ENCODE measurements at places on chromosomes 2 and 18.

- DNase-seq, result no peak
Measured at GRCh38 chr2:7196883-7197282, 279.7 kb downstream of the RNF144A start.

- peak; percentile 89 for DNase-seq
Measured at GRCh38 chr2:1653956-1654695, 90.2 kb downstream of the PXDN start.

- DNase-seq, result peak; percentile 74
Measured at GRCh38 chr2:19474128-19474527, 115.7 kb upstream of the OSR1 start.

DNA sequence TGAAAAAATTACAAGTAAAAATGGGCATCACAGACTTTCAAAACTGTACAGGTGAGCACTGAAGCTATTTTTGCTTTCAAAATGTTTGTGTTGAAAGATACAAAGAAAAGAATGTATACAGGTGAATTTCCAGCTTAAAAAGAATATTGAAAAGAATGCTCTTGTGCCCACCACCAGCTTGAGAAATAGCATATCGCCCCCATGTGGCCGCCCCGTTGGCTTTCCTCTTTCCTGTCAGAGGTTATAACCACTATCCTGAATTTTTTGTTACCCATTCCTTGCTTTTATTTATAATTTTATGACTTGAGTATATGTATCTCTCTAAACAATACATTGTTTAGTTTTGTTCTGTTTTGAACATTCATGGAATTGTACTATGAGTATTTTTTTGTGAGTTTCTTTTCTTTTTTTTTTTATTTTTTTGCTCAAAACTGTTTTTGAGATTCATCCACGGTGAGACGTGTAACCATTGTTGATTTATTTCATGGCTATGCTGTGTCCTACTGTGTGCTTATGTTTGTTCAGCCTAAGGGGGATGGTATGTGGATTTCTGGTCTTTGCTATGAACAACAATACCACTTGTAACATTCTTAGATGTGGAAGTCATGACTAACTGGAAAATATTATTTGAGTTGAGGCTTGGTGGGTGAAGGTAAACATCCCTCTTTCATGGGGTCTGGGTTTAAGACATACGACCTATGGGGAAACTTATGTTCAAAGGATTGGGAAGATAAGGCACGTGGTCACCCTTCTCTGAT is 11.6 kb downstream of the TRPM8 start:
- DNase-seq, result peak; percentile 16

DNA sequence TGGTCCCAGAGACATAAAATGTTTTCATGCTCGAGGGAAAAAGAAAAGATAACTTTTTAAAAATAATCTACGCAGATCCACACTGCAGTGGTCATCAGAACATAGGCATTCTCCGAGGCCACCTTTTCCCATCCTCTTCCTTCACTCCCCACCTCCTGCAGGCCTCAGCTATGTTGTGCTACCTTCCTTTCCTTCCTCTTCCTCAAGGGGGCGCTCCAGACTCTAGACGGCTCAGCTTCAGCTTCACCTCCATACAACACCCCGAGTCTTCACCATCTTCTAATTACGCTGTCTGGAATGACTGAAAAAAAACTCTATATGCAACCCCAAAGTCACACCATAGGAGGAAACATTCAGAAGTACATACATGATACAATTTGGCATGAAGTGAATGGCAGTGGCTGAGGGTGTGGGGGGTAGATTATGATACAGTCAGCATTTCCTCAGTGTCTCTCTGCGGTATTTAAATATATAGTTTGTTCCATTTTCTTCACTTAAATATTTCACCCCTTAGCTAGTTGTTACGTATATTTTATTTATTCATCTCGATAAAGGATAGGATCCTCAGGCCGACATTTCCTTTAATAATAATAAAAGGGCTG is 583.6 kb downstream of the IRS1 start:
- DNase-seq, result peak; percentile 61

DNA sequence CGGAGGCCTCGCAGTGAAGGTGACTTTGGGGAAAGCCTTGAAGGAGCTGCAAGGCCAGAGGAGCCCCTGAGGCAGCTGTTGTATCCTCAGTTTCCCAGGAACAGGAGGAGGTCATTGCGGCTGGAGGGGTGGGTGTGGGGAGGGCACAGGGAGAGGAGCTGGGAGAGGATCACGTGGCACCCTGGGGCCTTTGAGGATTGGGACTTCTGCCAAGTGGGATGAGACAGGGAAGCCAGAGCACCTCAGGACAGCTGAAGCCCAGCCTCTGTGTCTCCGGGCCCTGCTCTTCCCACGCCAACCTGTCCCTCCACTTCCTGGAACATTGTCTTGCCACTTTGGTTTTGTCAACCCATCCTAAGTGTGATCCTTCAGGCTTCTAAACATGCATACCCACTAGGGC is 19.4 kb upstream of the RRM2 start:
- no peak for DNase-seq

- peak; percentile 38 for DNase-seq
Measured at GRCh38 chr18:72336786-72337185, 207.4 kb downstream of the CBLN2 start.

GRCh38 chr18:35408843-35409261 is 31.7 kb upstream of the ZNF396 start:
- no peak for DNase-seq

GRCh38 chr2:128734521-128735295 is 416.0 kb upstream of the HS6ST1 start:
- peak; percentile 75 for DNase-seq

- DNase-seq, result peak; percentile 53
Measured at GRCh38 chr2:221096706-221097567, 475.2 kb downstream of the EPHA4 start.

GRCh38 chr18:5164903-5165302 is 32.2 kb downstream of the AKAIN1 start:
- DNase-seq, result no peak

GRCh38 chr18:9348766-9349165 is 14.2 kb downstream of the TWSG1 start:
- DNase-seq, result no peak

DNA sequence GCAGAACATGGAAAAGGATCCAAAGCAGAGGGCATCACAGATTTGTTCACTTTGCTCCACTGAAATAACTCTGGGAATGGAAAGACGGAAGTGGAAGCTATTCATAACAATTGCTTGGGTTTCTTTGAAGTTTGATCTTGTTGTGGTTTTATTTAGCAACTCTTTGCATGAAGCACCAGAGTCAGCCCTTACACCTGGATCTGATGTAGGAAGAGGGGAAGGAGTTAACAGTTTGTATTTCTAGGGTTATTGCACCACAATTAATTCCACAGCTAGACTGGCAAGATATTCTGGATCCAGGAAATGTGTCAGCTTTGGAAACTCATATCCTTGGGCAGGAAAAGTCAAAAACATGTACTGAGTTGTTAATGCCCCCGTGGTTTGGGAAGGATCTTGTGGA is 1143.4 kb downstream of the CNTNAP5 start:
- peak; percentile 36 for DNase-seq

GRCh38 chr2:186913870-186914269 is 64.9 kb upstream of the ZSWIM2 start:
- no peak for DNase-seq

GRCh38 chr2:236290742-236291425 is 26.7 kb upstream of the ASB18 start:
- DNase-seq, result no peak

DNA sequence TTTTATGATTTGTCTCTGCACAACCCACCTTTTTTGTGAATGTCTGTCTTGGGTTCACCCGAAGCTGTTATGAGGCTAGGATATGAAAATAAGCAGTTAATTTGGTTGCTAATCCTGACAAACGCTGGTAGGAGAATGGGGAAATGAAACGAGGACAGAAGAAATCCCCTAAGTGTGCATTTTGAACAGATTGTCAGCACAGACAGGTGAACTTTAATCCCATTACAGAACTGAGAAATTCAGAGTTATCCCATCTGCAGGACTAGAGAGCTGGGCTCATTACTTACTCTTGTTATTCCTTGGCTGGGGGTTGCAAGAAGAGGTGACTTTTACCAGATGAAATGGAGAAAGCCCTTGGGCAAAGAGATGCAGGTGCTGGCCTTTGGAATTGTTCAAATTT is 123.3 kb upstream of the NYAP2 start:
- DNase-seq, result no peak

DNA sequence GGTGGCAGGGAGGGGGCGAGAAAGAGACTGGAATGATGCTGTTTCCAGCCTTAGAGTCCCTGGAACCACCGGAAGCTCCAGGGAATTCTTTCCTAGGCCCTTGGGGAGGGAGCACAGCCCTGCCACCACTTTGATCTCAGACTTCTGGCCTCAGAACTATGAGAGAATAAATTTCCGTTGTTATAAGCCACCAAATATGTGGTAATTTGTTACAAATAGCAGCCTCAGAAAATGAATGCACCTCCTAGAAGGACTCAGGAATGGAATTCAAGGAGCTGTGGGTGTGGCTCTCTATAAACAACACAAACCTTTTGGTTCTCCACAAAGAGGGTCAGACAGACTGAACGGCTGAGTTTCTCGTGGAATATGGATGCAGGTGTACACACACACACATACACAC is 144.5 kb downstream of the ACKR3 start:
- peak; percentile 64 for DNase-seq

- no peak for DNase-seq
Measured at GRCh38 chr2:120874888-120875275, 139.2 kb downstream of the GLI2 start.

DNA sequence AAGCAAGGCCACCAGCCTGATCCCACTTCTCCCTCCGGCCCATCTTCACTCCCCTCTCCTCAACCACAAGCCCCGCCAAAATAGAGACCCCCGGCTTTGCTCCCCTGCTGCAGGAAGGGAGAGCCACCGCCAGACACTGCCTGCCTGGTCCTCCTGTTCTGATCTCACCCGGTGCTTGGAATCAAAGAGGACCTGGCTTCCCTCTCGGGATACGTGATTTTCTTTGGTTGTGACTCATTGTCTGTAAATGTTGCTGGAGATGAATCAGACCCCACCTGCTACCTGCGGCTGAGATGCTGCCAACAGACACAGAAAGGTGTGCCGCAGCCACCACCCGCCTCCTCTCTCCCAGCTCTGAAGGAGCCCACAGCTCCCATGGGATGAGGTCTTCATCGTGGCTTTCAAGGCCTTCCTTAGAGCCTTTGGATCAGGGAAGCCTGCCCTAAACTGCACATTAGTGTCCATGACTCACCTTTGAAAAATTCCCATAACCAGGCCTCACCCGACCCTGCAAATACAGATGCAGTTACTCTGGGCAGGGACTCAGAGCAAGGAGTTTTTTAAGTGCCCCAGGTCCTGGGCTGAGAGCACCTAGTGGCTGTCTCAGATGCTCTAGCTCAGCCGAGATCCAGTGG is 79.4 kb upstream of the ZNF532 start:
- peak; percentile 93 for DNase-seq

GRCh38 chr2:185738679-185739472 is at the start of gene FSIP2:
TSS of gene FSIP2 (plus strand) at chr2:185738804. CDS start at chr2:185738895, 91 bp downstream.
- peak; percentile 75 for DNase-seq

GRCh38 chr2:219118504-219118903 is 42.1 kb downstream of the NHEJ1 start:
- no peak for DNase-seq

- no peak for DNase-seq
Measured at GRCh38 chr2:46058140-46058539, 239.1 kb upstream of the EPAS1 start.

- peak; percentile 12 for DNase-seq
Measured at GRCh38 chr2:239445771-239446524, 45.1 kb upstream of the HDAC4 start.

- DNase-seq, result no peak
Measured at GRCh38 chr2:207819021-207819797, 49.5 kb upstream of the FZD5 start.

GRCh38 chr18:63180971-63181376 is 138.6 kb downstream of the BCL2 start:
- DNase-seq, result no peak

DNA sequence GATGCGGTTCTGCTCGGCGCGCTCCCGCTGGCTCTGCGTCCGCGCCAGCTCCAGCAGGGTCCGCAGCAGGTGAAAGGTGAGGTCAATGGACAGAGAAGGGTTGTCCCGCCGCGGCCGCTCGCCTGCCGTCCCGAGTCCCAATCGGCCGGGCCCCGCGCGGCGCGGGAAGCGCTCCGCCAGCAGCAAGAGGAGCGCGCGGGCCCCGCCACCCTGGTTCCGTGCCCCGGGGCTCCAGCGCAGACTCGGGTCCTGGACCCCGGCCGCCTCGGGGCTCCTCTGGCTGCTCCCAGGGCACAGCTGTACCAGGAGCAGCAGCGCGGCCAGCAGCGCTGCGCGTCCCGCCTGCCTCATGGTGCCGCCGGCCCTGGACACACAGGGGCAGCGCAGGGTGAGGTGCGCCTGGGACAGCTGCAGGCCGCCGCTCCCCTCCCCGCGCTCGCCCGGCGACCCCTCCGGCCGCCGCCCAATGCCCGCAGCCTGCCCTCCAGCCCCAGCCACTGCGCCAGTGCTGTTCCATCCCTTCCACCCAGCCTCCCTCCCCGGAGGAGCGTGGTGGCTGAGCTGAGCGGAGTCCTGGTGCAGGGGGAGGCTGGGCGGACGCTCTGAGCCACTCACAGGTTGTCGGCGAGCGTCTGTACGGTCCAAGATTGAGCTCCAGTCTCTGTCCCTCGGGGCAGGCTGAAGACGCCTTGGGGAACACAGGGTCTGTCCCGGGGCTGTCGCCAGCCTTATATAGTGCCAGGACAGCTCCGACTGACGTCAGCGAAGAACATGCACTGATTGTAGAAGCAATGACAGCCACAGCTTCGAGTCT is 493 bp downstream of the UCN start:
- no peak for DNase-seq

GRCh38 chr2:37189452-37190153 is 1.1 kb upstream of the SULT6B1 start:
- DNase-seq, result peak; percentile 83

DNA sequence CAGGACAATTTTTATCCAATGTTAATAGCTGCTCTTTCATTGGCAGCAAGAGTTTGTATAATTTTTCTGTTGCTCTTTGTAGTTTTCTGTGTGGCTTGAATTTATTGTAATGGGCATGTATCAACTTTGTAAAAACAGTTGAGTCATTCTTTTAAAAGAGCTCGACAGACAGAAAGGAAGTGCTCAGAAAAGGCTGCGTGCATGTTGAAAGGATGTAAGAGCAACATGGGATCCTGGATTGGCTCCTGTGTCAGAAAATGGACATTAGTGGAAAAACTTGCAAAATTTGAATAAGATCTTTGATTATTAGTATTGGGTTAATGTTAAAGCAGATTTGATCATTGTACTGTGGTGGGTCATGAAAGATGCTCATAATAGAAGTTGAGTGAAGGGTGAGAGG is 93.3 kb upstream of the CDC42EP3 start:
- no peak for DNase-seq

- no peak for DNase-seq
Measured at GRCh38 chr2:10977621-10978020, 65.9 kb downstream of the KCNF1 start.

GRCh38 chr2:179297927-179298326 is 33.3 kb upstream of the SESTD1 start:
- no peak for DNase-seq

- peak; percentile 33 for DNase-seq
Measured at GRCh38 chr2:178404368-178404767, 46.6 kb downstream of the PRKRA start.

DNA sequence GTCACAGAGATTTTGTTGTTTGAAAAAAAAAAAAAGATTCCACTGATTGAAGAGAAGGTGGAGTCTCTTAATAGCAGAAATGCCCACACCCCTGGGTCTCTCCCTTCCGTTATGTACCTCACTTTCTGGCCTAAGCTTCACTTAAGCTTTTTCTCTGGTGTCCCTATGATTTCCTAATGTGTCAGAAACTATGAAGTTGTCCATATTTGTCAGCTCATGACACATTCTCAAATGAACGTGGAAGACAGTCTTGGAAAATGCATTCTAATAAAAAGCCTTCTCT is 5.4 kb upstream of the MALL start:
- no peak for DNase-seq

GRCh38 chr2:38747819-38748218 is 3.3 kb downstream of the SRSF7 start:
- no peak for DNase-seq

Data from fibroblast of skin of right biceps (primary cell).